ENCODE measurements at places on chromosomes 12 and 14.

- DNase-seq, result no peak
These were observed 194.5 kb upstream of the CNOT2 start for GRCh38 chr12:70048521-70049250.

GRCh38 chr14:92040431-92041051, 682 bp upstream of the TRIP11 start:
- DNase-seq, result no peak

DNA sequence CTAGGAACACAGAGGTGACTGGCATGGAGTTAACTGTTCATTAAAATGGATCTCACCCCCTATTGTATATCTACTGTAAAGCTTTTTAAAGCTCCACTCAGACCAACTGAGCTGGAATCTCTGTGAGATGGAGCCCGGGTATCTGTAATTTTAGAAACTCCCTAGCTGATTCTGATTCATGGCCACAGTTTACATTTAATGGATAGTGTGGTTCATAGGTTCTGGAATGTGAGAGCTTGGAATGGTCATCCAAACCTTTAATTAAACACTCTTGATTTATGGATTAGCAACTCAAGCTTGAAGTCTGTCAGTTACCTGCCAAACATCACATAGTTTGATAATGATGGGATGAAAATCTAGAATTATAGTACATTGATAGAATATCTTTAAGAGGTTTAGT, 183.8 kb downstream of the SLC25A21 start:
- DNase-seq, result no peak

DNA sequence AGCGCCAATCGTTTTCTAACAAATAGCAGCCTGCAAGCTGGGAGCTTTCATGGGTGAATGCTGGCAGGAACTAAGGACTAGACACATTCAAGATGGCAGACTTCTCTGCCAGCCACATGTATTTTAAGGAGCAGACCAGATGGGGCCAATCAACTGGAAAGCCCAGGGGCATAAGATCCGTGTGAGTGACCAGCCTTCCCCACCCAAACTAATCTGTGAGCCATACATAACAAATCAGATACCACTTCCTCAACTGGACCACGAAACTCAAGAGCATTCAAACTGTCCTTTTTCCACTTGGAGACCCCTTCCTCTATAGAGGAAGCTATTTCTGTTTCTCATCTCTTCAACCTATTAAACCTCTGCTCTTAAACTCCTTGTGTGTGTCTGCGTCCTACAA, 9.7 kb downstream of the TCL1B start:
- no peak for DNase-seq

DNA sequence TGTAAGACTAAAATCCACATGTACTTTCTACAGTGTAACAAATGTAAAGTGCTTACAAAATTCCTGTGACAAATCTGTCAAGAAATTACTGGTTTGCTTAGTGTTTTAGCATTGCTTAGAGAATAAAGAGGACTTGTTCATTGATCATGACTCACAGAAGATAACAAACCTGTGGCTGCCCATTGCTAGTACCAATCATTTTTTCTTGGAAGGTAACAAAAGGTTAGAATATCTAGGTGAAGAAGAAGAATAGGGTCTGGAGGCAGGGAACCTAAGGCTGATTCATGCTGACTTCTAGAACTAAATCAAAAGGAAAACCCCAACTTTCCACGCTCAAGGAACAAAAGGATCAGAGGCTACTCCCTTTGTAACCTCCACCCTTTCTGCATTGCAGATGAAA, 232.7 kb upstream of the ABCD2 start:
- DNase-seq, result no peak

Data from CD4-positive, alpha-beta T cell (primary cell).